ENCODE measurements at places on chromosomes 6 and 20.

- no peak for DNase-seq
Observed at GRCh38 chr6:29763491-29764289, 40.5 kb downstream of the HLA-F start.

GRCh38 chr6:170066679-170067078 lies 224.2 kb downstream of the DLL1 start:
- no peak for DNase-seq

DNA sequence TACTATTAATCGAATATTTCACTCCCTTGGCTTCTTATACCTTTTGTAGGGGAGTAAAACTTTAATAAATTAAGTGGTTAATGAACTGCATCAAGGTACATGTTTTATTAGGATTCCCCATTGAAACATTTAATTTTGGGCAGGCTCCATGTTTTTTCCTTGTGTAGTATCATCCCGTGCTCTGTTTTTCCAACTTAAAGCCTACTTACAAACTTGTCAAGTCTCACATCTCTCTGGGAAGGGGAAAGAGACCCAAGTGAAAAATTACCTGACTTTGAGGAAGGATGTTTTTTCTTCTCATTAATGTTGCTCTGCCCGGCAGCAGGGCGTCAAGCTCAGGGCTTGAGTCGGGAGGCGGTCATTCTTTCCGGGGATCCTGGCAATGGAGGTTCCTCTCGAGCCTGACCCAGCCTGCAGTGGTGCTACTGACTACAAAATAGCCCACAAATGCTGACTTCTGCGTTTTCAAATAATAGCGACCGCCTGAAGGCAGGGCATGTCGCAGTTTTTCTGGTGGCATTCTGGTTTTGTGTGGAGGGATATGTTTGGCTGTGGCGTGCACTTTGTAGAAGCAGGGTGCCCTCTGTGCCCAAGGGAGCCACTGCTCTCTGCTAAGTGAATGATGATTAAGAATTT lies 2.4 kb downstream of the DSP start:
- no peak for DNase-seq

- DNase-seq = no peak
Observed at GRCh38 chr6:121590916-121591315, 155.5 kb downstream of the GJA1 start.

GRCh38 chr20:11626551-11626950 lies 291.1 kb upstream of the BTBD3 start:
- no peak for DNase-seq

- DNase-seq = no peak
Observed at GRCh38 chr6:2061880-2062279, 183.5 kb downstream of the GMDS start.

DNA sequence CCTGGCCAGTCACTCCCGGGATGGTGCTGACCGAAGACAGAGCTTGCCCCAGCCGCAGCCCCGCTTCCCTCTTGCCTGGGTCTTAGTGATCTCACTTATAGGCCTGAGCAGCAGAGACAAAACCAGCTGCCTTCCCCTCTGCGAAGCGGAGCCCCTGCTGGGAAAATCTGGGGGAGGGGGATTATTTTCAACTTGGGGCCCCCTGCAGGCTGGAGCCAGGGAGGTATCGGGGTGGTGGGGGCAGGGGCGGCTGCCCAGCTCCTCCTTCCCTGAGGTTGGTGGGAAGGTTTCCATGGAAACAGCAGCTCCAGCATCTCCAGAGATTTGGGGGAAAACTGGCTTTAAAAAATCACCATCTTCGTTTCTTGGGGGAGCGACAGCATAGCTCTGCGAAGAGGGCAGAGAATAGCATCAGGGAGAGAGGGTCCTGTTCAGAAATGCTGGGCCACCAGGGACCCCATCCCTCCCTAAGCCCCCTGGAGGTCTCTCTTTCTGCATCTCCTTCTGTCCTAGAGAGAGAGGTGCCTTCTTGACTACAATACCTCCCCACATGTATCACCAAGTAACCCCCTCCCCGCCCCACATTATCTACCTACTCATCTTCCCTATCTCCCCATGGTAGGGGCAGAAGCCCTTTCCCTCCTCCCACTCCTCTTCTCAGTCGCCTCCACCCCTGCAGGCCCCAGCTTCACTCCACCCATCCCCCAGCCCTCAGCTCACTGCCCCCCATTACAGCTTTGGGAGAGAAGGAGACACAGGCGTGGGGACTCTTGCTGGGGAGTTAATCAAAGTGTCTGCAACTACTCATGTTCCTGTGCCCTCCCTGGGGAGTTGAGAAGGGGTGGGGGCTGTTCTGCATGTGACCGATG lies 88.4 kb upstream of the CCDC167 start:
- no peak for DNase-seq

DNA sequence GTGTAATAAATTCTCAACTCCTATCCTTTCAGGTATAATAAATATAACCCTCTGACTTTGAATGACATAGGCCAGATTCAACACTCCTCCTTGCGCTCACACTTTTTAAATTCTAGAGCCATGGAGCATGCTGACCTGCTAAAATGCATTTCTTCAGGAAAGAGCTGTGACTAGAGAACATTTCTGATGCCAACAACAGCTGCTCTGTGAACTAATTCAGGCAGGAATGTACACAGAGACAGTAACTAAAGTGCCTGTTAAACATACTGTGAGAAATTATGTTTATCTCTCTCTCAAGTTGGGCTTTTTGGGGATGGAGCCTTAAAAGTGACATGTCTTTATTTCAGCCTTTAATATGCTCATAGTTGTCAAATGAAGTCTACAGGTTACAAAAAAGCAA lies 8.3 kb downstream of the NHSL1 start:
- DNase-seq = no peak

DNA sequence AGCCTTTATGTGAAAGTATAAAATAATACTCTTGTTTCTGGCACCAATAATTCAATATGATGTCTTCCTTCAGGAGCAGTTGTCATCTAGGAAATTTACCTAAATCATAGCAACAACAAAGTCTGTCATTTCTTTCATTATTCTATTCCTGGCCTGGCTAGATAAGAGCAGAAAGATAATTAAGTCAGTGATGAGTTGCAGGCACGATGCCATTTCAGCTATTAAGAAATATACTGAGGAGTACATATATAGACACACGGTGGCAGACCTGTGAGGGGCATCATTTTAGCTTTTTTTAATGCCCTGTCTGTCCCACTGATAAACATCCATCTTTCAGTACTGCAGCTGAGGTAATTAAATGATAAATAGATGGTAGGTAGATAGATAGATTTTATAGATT lies 756.1 kb upstream of the EPHA7 start:
- DNase-seq = no peak

DNA sequence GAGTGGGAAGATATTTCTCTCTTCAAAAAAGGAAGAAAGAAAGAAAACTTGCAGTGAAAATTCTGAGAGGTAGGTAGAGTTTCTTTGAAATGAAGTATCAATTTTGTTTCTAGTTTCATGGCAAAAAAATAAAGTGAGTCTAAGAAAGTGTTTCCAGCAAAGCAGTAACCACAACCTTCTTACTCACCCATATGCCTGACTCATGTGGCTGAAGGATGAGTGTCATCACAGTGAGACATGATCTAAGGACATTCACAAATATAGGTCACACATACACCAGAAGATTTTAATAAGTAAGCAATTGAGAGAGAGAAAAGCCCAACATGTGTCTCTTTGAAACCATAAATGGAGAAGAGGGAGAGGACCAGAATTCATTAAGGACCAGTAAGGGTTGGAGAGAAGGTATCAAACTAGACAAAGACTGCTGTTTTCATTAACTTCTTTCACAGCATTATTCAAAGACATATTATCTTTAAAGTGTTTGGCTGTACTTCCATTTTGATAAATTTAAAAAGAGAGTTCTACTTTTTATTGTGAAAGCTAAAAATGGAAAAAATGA lies 169.5 kb downstream of the FRK start:
- DNase-seq = no peak

DNA sequence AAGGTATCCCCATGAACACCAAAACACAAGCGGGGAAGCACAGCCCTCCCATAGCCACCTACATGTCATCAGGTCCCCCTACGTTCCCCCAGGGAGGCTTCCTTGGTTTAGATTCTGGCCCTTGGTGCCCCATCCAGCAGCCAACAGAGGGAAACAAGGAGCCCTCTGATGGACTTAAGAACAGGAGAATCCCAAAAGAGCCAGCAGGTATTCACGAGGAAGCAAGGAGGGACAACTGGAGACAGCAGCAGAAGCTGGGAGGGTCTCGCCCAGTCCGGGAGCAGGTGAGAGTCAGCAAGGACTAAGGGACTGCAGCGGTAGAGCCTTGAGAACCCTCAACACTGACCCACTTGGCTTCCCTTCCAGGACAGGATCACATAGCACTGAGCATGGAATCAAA lies 58.4 kb upstream of the TOP1 start:
- no peak for DNase-seq

DNA sequence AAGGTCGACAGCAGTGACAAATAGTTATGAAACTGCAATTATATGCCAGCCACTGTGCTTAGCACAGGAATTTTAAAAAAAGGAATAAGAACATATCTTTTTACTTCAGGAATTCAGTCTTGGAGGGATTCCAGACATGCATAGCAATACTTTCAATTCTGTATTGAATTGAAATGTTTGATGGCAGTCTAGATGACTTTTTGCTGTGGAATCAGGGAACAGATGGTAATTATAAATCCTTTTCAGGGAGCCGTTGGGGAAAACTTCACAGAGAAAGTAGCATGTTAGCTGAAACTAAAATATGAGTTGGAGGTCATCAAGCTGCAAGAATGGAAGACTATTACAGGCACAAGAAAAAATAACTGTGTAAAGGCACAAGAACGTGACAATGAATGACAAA lies 74.8 kb downstream of the IMPG1 start:
- no peak for DNase-seq
